ENCODE measurements at places on chromosomes 13 and 19.
A peak's percentile ranks its signal among the peaks of the same experiment; 100 is the strongest.

DNA sequence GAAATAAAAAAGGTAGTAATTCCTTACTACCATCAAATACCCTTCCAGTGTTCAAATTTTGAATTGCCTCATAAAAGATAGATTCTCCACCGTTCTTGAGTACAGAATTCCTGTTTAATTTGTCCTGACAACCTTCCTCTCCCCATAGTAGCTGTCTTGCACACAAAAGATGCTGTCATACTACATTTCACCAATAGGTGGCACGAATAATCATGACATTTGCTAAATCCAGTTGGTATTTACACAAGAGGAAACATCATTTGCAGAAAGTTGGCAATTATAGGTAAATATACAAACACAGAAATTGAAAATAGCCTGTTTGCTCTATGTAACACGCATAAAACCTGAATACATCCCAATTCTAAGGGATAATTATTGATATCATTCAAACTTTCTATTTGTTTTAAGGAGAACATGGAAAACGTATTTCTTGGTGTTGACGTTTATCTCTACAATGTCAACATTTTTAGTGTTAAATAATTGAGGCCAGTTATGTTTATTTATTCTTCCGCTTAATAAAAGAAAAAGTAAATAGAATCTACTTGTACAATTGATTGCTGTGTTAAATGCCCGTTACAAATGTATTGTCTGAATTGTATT, 58.3 kb upstream of the CLDN10 start:
- DNase-seq: peak; percentile 38

DNA sequence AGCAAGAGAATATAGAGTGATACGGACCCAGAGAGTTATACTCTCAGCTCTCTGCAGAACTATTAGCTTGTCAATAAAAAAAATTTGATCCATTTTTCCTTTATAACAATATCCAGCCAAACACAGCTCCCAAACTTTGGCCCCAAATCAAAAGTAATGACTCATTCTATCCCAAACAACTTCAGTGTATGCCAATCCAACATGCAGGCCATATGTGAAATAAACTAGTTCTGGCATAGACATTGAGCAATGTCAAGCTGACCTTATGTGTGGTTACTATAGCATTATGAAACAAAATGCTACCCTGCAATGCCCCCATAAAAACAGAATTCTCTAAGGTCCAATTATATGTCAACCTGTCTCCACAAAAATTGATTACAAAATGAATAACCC, 209.5 kb downstream of the DNAJC15 start:
- DNase-seq: no peak

DNA sequence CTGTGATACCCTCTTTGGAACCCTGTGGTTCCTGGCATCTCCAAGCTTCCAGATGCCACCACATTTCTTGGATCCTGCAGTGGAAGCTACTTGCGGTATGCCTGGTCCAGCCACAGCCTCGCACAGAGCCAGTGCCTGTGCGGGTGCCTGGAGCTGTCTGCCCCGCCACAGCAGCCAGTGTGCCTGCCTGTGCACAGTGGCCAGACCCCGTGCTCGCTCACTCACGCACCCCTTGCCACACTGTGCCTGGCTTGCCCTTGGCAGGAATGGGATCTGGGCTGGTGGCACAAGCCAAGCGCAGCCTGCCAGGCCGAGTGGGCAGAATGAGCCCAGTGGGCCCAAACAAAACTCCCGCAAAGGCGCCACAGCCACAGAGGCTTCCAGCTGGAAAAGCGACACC, 26.2 kb downstream of the POMP start:
- DNase-seq: no peak

GRCh38 chr13:110336681-110337080, 29.6 kb downstream of the COL4A2 start:
- no peak for DNase-seq

DNA sequence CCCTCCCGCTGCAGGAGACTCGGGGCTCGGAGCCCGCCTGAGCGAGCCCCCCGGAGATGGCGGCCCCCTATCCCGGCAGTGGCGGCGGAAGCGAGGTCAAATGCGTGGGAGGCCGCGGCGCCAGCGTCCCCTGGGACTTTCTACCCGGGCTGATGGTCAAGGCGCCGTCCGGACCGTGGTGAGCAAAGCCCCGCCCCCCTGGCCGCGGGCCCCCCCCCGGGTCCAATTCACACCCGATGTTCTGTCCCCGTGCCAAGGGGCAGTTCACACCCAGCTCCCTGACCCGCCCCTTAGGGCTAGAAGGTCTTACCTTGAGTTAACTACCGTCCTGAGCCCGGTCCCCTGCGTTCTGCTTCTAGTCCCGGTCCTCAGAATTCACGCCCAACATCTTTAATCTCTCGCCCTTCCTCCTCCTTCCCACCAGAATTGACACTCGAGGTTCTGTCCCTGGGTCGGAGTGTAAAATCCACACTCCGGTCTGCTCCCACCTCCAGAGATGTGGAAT, 1.4 kb downstream of the NPAS1 start:
- no peak for DNase-seq

GRCh38 chr13:28557725-28558520, 63.0 kb upstream of the FLT1 start:
- DNase-seq: no peak

- no peak for DNase-seq
Measured at GRCh38 chr19:47470447-47471195, 1.1 kb downstream of the SLC8A2 start.

DNA sequence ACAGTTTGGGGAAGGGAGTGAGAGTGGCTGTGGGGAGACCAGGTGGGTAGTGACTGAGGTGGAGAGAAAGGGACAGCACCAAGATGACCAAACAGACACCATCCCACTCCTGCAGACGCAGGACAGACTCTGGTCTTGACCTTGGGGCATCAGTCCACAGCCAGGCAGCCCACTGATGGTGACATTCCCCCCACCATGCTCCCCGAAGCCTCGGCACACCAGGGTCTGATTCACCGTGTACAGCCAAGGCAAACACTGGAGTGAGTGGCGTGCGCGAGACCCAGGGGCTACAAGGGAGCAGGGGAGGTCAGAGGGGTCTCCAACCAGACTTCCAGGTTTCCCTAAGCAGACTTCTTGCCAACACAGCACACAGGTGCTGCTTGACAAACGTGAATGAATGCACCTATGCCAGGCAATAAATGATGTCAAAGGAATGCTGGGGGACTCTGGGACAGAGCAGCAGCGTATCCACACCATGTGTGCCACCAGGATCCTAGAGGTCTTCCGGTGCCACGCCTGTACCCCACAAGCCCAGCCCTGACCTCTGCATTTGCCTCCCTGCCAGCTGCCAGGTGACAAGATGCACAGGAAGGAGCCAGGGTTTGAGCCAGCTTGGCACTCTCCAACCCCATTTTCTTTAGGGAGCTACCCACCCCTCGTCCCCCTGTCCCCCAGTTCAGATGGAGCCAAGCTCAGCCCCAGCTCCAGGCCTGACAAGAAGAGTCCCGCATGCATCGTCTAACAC, 18.5 kb downstream of the RANBP3 start:
- no peak for DNase-seq

DNA sequence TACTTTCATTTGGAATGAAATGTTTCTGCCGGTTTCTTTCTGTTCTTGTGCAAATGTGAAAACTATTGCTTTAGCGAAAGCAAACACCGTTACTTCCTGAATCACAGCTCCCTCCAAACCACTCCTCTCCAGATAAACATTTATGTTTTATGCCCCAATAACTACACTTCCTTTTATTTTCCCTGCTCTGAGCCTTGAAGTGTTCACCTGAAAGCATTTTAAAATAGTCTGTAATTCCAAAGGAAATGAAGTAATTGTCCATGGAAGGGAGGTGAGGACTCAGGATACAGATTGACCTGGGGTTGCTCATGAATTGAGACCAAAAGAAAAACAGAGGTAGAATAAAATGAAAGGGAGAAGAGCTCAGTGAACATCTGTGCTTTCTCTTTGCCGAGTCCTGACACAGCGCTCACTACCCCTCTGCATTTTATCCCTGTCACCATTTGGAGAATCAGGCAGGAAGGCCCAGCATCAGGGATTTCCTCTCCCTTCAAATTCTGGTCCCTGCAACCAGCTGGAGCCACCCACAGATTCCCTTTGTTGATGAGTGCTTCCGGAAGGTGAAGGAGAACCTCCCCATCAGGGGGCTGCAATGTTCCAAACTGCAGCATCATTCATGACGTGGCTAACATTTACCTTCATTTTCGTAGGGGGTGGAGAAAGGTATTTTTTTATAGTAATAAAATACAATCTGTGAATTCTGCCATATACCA, 171.9 kb downstream of the ITGBL1 start:
- DNase-seq: no peak

- DNase-seq: peak; percentile 70
Measured at GRCh38 chr19:18251587-18252369, 22.5 kb downstream of the IQCN start.

DNA sequence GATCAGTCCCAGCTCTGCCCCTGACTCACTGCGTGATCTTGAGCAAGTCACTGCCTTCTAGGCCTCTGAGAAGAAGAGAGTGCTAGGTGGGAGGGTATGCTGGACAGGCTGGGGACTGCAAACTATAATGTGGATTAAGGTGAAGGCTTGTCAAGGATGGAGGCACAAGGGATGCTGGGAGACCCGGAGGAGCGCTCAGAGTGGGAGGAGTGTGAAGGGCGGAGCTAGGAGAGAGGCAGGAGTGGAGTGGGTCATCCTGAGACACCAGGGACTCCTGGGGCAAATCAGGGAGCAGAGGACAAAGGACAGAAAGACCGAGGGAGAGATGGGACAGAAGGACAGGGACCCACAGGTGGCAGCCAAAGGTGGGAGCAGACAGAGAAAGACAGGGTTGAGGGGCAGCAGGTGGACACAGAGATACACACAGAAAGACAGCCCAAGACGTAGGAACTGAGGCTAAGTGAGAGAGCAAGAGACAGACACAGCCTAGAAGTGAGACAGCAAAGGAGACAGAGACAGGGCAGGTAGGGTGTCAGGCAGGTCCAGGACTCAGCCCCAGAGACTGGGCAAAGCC, 2.6 kb downstream of the GRIK5 start:
- no peak for DNase-seq

- no peak for DNase-seq
Measured at GRCh38 chr13:47294691-47295090, 397.8 kb upstream of the HTR2A start.

DNA sequence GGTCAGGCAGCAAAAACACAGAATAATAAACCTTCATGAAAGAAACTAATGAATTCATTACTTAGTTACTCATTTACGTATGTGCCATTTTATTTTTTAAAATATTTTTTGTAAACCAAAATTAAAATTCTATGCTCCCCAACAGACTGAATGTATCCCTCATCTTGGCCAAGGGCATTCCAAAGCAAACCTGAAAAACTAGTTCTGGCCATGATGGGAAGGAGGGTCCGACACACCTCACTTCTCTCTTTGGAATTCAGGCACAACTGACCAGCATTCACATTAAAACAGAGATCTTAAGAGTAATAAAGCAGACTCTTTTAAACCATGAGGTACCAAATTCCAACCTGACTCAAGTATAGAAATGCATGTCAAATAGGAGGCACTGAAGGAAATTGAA, 1576.9 kb upstream of the SPRY2 start:
- DNase-seq: no peak

GRCh38 chr13:47121092-47121763, 224.4 kb upstream of the HTR2A start:
- DNase-seq: no peak

DNA sequence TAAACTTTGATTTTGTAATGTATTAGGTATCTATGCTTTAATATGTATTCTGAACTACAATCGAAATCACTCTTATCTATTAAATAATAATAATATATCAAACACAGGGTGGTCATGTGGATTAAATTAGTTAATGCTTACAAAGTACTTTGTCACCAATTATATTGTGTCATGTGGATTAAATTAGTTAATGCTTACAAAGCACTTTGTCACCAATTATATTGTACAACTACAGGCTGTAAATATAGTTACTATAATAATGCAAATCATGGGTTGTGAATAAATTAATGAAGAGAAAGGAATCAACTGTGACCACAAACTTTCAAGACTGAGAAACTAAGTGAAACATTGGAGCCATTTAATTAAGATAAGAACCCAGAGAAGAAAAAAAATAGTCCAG, 1929.1 kb upstream of the PCDH20 start:
- no peak for DNase-seq

- DNase-seq: no peak
Measured at GRCh38 chr13:102659168-102659713, 35.6 kb downstream of the METTL21C start.

DNA sequence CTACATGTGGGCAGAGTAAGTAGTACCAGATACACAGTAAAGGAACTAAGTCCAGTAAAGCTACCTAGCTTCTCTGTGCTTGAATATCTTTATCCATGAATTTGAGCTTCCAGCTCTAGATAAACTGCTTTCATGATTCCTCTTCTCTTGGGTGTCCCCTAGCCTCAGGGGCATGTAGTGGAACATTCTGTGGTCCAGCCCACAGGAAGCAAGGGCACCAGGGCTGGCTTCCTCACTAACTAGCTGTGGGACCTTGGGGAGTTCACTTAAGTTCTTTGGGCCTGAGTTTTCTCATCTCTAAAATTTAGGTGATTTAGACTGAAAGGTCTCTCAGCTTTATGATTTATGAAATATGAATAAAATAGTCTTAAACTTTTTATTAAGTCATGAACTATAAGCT, 185.7 kb downstream of the KATNAL1 start:
- peak; percentile 31 for DNase-seq

DNA sequence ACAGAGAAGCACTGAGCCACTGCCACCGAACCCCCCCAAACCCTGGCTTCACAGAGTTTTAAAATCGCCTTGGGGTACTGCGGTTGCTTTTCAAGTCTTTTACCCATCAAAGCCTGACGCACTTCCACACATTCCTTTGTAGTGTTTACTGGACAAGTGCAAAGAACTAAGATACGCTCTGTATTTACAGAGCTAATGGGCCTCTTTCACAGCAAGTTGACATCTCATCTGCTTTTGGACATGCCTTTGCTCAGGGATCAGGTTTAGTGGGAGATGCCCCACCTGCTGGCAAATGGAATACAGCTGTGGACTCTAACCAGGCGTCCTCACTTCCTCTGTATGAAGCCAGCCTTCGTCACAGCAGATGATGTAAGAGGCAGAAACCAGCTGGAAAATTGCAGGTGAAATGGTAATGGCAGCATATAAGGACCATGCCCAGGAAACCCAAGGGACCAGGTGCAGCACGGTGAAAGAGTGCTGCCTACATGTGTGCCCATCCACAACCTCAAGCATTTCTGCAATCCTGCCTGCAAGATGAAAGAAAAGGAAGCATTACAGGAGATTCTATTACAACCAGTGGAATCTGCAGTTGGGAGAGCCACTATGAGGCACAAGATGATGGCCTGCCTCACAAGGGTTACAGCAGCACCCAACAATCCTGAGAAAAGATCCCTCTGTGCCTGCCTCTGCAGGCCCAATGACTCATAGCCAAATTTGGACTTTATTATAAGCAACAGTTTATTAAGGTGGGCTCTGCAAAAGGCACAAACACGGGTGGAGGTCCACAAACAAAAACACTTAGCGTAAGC, 34.7 kb downstream of the BRD4 start:
- DNase-seq: no peak
